ENCODE measurements at places on chromosomes 12 and 14.
A peak's percentile ranks its signal among the peaks of the same experiment; 100 is the strongest.

DNA sequence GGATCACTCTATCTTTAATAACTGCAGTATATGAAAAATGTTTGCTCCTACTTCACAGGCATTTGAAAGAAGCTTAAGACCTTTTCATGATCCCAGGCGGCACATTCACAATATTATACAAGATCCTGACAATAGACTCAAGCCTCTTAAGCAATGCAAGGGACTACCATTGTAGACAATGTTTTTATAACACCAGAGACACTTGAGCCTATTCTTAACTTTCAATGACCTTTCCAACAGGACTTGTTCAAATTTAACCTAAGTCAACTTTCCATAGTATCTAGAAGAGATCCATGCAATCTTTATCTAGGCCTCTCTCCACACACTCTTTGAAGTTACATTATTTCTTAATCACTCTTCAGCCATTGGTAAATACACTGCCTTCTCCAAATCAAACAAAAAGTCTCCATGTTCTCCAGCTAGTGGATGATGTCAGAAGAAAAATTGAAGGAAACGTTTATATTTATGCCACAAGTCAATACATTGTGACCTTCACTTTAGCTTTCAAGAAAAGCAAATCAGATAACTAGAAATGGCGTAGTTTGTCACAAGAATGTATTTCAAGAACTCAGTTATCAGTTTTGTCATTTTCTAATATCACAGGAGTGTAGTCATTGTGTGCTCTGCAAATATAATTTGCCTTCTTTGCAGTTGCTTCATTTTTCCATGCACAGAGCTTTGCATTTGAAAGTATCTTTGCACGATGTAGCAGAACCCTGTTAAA lies 41.2 kb downstream of the PHLDA1 start:
- DNase-seq: no peak

GRCh38 chr14:89270439-89271227 lies 146.4 kb downstream of the FOXN3 start:
- no peak for DNase-seq

DNA sequence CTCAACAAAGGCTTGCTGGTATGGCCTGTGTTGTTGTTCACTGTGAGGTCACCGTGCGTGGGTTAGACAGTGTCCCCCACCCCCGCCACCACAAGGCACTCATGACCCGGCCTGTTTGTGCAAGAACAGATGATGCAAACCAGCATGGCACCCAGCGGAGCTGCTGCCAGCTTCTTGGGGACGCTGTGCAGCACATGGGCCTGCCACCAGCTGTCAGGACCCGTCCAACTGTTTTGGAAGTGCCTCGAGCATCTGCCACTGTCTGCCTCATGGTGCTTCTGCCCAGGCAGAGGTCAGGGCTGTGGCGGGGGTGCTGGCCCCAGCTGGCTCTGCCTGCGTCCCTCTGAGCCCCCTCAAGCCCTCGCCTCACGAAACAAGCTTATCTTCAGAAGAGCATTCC lies 1.5 kb downstream of the ASB2 start:
- DNase-seq: no peak

DNA sequence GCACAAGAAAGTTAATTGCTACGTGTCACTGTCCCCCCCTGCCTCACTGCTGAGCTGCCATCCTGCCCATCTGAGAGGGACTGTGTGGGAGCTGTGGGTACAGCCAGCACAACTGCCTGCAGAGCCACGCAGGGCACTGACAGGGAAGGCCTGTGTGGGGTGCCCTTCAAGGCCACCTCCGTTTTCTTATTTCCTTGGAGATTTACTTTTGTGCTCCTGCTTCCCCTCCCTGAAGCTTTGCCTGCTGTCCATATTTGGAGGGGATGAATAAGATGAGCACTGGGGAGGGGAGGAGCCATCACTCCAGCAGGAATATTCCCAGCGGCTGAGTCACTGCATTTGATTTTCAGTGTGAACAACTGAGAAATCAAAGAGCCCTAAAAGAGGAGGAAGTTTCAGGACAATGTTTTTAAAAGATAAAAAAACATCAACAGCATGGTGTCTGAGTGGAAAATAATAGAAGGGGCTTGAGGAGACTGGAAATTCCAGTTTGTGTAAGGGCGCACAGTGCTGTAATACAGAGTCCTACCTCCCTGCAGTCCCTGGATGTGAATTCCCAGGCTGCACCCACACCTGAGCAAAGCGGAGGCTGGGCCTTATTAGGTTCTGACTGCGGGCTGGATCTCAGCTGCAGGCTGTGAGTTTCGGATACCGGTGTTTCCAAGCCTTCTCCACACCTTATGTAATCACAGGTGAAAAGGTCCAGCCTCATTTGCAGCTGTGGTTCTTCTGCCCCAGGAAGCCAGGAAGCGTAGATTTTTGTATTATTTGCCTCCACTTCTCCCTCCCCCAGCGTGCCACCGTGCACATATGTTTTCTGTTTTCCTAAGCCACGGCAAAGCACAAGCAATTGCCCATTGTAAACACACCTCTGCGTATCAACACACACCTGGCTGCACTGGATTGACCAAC lies 192.6 kb upstream of the BCL2L14 start:
- peak; percentile 88 for DNase-seq

DNA sequence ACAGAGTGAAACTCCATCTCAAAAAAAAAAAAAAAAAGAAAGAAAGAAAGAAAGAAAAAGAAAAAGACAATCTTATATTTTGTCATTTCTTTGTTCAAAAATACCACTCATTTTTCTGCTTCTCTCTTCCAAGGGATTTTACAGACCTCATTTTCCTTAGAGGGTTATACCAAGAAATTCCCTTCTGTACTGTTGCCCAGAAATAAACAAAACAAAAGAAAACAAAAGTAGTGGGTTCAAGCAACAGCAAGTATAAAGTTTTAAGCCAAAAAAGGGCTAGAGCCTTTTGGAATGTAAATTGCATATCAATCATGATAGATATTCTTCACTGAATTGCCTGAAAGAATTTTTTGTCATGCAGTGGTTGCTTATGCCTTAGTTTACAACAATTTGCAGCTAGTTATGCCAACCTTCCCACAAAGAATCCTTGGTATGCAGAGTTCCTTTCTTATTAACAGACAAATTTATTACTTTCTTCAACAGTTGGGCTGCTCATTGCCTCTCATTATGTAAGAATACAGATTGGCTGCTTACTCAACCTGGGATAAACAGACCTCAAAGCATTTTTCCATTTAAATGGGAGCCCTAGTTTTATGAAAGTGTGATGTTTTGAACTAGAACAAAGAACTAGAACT lies 129.1 kb upstream of the PPFIA2 start:
- DNase-seq: no peak

DNA sequence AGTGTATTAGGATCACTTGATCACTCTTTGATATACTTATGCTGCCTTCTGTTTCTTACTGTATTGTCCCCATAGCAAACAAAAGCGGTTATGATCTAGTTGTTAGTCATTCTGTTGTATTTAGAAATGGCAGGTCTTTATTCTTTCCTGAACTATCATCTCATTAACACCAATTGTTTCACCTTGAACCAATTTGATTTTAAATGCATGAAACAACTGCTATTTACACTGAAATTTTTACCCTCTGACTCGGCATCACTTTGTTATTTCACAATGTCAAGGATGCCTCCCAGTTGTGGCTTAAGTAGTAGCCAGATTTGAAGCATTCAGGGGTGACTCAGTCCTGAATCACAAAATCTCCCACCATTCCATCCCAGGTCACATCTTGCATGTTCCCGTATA lies 303.5 kb downstream of the EGLN3 start:
- no peak for DNase-seq

- no peak for DNase-seq
These were observed 37.1 kb downstream of the LMO3 start for GRCh38 chr12:16568873-16569272.

GRCh38 chr14:102758087-102758486 lies 19.2 kb upstream of the TRAF3 start:
- DNase-seq: no peak

- DNase-seq: no peak
These were observed 484 bp downstream of the RIC8B start for GRCh38 chr12:106774808-106775524.

DNA sequence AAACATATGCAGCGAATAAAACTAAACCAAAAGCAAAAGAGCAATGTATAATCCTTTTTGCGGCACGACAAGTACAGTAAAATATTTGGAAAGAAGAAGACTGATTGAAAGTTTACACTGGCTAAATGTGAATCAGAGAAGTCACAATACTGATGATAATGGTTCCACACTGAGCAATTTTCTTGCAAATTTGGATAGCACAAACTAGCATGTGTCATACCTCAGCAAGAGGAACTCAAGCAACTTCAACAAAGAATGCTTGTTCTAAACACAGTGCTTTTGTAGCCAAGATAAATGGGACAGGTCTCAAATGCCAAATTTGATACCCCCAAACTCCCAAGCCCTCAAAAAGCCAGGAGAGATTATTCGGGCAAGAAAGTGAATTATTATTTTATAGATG lies 839.1 kb downstream of the GALC start:
- no peak for DNase-seq

DNA sequence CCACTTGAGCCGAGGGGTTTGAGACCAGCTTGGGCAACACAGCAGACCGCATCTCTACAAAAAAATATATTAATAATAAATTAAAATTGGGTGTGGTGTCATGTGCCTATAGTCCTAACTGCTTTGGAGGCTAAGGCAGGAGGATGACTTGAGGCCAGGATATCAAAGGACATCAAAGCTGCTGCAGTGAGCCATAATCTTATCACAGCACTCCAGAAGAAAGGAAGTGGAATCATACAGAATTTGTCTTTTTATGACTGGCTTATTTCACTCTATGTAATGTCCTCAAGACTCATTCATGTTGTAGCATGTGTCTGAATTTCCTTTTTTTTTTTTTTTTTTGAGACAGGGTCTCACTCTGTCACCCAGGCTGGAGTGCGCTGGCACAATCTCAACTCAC lies 43.9 kb upstream of the NUDT4 start:
- DNase-seq: no peak

- DNase-seq: no peak
These were observed 75.2 kb upstream of the TMCC3 start for GRCh38 chr12:94725375-94726168.

DNA sequence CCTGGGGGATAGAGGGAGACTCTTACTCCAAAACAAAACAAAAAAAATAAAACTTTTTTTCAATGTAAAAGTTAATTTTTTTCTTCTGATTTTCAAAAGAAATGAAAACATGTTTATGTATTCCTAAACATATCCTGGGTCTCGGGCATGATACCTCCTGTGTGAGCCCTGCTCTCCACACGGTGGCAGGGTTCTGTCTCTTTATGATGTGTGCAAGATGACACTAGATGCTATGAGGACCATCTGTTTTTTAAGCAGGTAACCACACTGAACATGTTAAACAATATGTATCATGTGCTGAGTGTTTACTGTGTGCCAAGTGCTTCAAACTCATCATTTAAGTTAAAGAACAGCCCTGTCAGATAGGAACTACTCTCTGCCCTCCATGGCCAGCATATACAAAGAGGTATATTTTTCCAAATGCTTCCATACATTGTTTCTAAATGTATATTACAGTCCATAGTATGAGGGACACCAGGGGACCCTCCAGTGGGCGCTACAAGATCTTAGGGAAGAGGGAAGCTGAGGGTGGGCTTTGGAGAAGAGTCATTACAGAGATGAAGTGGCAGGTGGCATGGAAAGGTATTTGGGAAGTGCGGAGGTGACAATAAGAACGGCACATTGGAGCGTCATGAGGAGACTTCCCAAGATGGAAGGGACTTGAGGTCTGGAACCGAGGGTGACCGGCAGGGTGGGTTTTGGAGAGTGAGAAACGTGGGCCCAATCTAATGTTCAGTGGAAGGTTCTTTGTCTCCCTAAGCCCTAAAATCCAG lies 28.5 kb downstream of the FOS start:
- DNase-seq: peak; percentile 72

GRCh38 chr12:92810370-92810769 lies 107.6 kb downstream of the PLEKHG7 start:
- no peak for DNase-seq

DNA sequence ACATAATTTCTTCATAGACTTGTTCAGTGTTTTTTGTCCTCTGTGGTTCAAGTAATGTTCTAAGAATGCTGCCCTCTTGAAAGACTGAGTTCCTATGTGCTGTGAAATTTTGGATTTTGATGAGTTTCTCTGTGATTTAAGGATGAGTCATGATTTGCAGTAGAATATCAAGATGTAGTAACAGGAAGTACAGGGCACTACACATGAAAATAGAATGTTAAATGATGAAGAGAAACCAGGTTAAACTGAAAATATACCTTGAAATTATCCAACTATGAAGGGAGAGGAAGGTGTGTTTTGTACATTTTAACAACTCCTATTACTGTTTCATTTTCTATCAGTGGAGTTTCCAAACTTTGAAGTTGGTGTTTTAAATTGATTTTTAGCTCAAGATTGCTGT lies 4.8 kb downstream of the ELK3 start:
- no peak for DNase-seq

DNA sequence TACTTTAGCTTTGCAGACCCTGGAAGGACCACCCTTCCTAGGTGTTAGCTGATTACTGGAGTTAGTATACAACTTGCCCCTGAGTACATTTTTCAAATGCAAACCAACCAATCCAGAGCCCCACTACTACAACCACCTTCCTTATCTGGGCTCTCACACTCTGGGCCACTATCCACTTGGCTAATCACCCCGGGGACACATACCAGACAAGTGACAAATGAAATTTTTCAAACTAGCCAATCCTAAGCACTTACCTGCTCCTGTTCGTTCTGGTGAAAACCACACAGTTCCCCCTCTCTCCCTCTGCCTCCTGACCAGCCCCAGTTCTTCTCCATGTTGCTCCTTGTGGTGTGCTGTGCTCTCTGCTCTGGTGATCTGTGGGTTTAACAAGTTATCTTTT lies 140.4 kb downstream of the CNTN1 start:
- DNase-seq: no peak

DNA sequence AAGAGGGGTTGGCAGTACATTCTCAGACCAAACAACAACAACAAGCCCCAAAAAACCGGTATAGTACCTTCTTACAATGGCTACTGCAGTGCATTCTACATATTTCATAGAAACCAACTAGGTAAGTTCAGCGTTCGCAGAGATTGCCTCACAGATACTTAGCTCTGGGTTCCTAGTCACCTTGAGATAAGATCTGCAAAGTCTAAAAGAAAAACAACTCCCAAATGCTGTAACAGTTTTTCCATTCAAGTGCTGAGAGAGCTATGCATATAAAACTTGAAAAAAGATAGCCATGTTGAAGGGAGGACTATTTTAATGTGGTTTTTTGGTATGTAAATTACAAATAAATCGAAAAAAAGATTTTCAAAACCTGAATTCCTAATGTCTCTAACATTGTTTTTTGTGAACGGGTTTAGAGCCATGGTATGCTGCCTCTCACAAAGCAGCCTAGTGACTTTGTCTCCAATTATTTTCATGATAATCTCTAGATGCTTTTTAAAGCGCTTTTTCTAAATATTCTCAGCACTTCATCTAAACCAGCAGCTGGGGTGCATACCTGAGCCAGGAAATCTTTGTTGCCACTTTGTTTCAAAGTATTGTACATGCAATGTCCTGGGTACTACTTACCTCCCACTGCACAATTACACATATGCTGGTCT lies 56.6 kb upstream of the CRACR2A start:
- no peak for DNase-seq
